Motor neuron (in vitro differentiated cells): ENCODE measurements at places on chromosomes 4 and X. TPM values are rescaled to one million over a fixed set of nuclear protein-coding genes. Genes with fewer than 3 reads are reported as not detected.

LNX1 gene
- 0.50 and 0.96 TPM in 2 replicates for total RNA-seq

GAGE13 gene
- not detected in 2 replicates for total RNA-seq

SUPT20HL1 gene
- 0.19 TPM in 1 of 2 replicates, not detected in the other for total RNA-seq

TSPAN5 gene
- total RNA-seq, result 70.1 and 83.2 TPM in 2 replicates

TASL gene
- not detected in 2 replicates for total RNA-seq

CT83 gene
- not detected in 2 replicates for total RNA-seq

GPM6B gene
- 232 and 233 TPM in 2 replicates for total RNA-seq

C4orf54 gene
- total RNA-seq, result 0.57 and 0.68 TPM in 2 replicates

FGF13 gene
- total RNA-seq, result 17.2 and 18.3 TPM in 2 replicates

UCP1 gene
- total RNA-seq, result 0.23 and 0.26 TPM in 2 replicates

GAGE12J gene
- not detected in 2 replicates for total RNA-seq

HSFX4 gene
- total RNA-seq, result 0.22 and 0.69 TPM in 2 replicates

TGIF2LX gene
- total RNA-seq, result not detected in 2 replicates

USP26 gene
- total RNA-seq, result 0.05 TPM in 1 of 2 replicates, not detected in the other

IBSP gene
- 3.0 and 3.4 TPM in 2 replicates for total RNA-seq

ABLIM2 gene
- total RNA-seq, result 6.4 and 7.0 TPM in 2 replicates

TBCK gene
- total RNA-seq, result 26.1 and 28.6 TPM in 2 replicates

SMIM43 gene
- 1.8 and 2.1 TPM in 2 replicates for total RNA-seq
